ENCODE measurements at places on chromosomes 11 and 22.

GRCh38 chr22:46844606-46845210 is 82.3 kb downstream of the TBC1D22A start:
- DNase-seq: no peak

- DNase-seq: no peak
These were observed 7.2 kb upstream of the CYTH4 start for GRCh38 chr22:37275134-37275533.

DNA sequence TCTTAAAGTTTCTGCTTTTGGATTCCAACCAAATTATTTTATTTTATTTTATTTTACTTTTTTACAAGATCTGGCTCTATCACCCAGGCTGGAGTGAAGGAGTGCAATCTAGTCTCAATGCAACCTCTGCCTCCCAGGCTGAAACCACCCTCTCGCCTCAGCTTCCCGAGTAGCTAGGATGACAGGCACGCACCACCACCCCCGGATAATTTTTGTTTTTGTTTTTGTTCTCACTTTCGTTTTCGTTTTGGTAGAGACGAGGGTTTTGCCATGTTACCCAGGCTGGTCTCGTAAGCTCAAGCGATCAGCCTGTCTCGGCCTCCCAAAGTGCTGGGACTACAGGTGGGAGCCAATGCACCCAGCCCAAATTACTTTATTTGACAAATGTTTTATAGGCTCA is 219.8 kb downstream of the ETS1 start:
- DNase-seq: peak; percentile 28

DNA sequence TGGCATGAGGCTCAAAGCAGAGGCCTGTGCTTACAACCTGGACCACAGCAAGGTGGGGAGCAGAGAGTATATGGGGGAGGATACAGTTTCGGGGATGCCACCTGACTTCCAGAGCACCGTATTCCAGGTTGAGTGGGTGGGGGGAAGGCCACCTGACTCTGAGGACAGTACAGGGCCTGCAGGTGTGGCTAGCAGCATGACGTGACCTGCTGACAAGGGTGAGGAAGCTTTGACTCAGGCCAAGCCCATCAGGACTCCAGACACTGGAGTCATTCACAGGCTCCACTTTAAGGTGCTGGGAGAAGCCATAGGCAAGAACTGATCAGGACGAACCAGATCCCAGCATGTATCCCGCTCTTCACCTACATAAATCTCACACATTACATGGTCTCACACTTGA is 34.6 kb upstream of the CRTAM start:
- DNase-seq: no peak

- no peak for DNase-seq
These were observed 76.4 kb downstream of the KCNQ1 start for GRCh38 chr11:2521081-2521732.

DNA sequence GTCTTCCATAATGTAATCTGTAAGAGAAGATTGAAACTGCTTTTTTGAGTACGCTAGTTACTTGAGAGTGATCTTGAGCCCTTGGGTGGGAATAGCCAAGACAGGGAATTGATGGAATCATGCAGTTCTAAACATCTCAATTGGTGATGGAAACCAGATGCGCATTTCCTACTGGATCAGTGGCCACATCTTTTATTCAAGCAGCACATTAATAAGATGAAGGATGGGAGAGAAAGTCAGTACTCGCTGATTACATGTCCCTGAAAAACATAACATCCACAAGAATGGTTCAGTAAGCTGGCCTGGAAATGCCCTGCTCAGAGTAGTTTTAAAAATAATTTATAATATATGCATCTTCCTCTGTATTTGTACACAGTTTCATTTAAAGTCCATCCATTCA is 833.8 kb downstream of the JRKL start:
- no peak for DNase-seq

GRCh38 chr11:86948733-86949132 is 6.5 kb downstream of the FZD4 start:
- DNase-seq: no peak

DNA sequence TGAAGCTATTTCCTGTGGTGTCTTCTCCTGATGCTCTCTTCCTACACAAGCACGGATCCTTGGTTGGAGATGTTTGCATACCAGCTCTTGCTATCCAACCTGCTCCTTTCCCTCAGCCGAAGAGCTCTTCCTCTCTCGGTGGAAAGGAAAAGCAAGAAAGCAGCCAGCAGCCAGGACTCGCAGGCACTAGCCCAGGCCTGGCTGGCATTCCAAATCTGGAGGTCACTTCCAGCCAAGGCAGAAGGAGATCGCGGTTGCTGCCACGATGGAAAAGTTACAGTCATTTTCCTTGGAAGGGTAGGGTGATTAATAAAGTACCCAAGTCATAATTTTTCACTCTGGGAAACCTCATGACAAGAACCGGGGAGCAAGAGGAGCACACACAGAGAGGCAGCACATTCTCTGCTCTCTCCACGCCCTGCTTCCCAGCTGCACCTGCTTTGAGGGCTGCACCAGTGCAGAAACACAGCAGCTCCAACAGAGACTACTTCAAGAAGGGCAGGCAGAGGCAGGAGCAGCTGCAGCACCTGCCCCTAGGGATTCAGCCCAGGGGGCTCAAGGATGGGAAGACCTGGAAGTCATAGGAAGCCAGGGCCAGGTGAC is 399.3 kb downstream of the CADM1 start:
- no peak for DNase-seq

GRCh38 chr11:11543656-11544055 is 78.1 kb downstream of the GALNT18 start:
- DNase-seq: no peak

DNA sequence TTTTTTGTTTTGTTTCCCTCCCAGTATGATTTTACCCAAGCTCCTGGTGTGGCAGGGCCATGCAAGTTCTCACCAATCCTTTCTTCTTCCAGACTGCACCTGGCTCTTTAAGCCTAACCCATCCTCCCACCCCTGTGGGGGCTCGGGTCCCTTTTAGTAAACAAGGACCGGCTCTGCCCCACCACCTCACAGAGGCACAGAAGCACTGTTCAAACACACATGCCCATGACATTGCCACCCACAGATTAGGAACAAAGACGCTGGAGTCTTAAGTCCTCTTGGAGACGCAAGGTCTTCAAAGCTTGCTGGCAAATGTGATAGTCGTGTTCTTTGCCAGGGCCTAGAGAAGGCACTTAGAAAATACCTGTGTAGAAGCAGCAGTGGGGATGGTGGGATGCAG is 18.9 kb downstream of the UQCR10 start:
- DNase-seq: no peak

DNA sequence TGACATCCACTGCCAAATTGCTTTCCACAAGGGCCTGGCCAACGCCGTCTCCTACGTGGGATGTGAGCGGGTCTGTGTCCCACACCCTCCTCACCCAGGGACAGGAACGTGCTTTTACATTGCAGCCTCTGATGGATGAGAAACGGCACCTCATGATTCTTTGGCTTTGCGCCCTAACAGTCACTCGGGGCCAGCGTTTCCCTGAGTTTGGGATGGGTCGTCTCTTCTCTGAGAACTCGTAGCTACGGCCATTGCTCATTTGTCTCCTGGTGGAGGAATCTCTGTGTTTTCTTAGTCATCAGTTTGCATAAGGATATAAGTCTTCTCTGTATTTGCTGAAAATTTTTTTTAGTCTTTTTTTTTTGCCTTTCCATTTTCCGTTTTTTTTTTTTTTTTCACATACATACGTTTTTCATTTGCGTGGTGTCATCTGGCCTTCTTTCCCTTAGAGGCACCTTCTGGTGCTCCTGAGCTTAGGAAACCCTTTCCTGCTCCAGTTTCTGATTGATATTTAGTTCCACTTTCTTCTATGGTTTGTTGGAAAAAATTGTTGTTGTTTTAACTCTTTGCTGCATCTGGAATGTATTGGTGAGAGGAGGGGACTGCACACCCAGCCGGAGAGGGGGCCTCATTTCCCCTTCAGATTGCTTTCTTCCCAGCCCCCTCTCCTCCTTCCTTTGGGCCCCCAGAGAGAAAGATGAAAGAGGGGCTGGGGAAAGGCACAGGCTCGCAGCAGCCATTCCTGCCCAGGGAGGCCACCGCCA is 12.0 kb downstream of the TNNT3 start:
- no peak for DNase-seq

DNA sequence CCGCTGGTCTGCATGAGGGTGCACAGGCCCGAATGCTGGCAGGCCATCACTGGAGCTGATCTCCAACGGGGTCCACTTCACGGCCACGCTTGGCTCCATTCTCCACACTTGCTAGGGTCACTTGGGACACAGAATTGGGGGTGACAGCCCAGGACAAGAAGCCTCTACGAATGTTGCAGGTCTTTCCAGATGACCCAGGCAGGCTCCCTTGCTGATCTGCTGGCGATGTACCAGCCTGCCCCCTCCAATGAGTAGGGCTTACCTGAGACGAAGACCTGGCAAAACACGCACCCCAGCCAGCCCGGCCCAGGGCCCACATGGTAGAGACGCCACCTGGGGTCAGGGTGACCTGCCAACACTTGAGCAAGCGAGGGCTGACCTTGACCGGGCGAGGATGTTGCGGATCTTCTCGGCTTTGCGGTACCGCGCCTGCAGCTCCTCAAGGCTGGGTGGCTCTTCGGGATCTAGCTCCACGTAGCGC is 44.9 kb downstream of the C11orf58 start:
- no peak for DNase-seq

GRCh38 chr11:44911029-44911814 is 39.5 kb downstream of the TP53I11 start:
- DNase-seq: peak; percentile 81

- no peak for DNase-seq
These were observed 87.2 kb downstream of the LARGE2 start for GRCh38 chr11:46009647-46010046.

GRCh38 chr11:26993965-26994457 is at the start of gene FIBIN:
Gene FIBIN, plus strand, starts transcription at chr11:26994112. Its CDS starts 415 bp downstream, at chr11:26994527.
- DNase-seq: no peak

DNA sequence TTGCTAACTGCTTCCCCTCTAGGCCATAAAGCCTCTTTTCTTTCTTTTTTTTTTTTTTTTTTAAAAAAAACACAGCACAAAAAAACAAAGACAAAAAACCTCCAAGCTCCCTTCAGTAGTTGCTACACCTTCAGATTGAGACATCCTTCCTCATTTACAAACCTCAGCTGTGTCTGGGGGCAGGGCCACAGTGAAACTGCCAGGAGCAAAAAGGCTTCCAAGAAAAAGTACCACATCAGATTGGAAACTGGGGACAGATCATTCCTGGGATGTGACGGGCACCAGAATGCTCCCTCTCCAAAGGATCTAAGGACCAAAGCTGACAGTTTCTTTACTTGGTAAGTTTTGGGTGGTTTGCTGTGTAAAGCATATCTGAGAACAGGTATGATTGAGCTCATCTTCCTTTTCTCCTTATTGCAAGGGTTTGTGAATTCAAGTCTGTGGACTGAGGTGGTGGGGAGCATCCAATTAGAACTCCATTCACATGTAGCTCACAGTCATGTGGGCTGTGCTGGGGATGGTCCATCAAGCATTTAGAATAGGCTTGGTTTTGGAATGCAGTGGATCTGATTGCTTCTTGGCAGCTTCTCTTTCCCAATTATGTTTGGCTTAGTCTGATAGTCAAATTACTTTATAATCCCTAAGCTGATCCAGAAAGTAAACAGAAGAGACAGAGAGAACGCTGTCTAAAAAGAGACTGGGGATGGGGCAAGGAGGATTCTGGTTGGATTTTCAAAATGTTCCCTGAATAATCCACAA is 705 bp downstream of the BBOX1 start:
- DNase-seq: no peak

DNA sequence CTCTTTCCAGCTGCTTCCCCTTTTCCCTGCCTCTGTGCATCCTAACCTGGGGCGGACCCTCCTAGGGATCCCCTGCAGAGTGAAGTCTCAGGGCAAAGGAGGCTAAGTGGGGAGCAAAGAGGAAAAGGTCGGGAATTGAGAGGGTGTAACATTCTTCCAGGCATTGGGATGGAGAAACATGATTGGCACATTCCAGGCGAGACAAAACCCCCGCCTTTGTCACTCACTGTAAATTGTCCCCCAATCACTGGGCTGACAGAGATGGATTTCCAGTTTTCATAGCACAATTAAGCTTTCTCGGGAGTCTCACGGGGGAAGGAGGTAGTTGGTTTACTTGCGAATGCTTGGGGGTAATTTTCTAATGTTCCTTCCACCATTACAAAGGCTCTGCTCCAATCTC is 74.9 kb downstream of the MIAT start:
- DNase-seq: no peak

DNA sequence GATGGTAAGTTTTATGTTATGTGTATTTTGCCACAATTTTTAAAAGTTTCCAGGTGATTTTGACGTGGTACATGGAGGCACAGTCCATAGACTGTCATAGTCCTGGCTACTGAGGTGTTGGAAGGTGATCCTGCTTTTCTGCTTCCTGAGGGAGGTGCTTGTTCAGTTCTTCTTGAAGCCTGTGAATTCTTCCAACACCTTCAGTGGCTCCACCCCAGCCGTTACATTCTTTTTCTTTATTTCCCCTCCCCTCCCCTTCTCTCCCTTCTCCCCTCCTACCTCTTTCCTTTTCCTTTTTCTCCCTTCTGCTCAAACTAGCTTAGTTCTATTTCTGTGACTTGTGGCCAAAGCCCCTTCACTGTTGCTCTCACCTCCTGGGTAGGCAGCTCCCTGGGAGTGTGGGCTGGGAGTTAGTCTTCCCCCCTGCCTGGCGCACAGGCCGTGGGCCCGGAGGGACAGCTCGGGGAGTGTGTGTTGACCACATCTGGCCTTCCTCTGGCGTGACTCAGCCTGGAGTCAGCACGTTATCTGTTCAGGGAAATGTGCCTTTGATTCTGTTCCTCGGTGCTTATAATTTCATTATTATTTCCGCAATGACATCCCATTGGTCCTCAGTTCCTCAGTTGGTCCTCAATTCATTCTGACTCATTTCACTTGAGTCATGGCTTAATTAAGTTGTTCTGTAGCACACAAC is 566.2 kb downstream of the TBC1D22A start:
- no peak for DNase-seq

GRCh38 chr11:16347928-16348685 is 8.2 kb downstream of the SOX6 start:
- no peak for DNase-seq

DNA sequence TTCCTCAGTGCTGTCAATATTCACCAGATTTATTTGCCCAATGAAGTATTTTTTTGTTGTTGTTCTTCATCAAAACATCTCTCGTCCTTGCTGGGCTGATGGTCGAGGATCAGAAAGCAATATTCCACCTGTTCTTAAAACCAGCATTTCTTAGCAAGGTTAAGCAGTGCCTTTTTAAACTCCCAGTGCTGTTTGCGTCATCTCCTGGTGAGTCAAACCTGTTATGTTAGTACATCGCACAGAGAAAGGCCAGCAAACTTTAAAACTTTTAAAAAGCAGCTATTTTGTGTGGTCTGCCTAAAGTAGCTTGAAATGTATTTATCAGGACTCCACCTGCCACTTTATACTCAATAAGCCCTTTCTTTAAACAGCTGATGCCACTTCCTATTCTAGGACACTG is 802.0 kb downstream of the KCNA4 start:
- DNase-seq: no peak

- no peak for DNase-seq
These were observed 33.0 kb downstream of the GNB1L start for GRCh38 chr22:19821523-19822300.

DNA sequence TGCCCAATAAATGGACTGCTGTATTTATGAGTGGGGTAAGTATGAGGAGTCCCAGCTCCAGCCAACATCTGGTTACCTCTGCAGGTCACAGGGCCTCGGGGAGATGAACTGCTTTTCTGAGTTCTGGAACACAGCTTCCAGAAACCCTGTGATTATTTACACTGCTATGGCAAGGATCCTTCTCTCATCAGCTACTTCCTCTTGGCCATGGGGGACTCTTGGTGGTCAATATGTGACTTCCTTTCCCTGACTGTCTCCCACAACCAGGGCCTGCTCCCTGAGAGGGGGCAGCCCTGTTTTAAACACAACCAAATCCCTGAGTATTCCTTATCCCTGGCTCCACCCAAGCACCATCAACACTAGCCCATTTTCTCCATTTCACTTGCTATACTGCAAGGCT is 10.0 kb downstream of the RHOG start:
- no peak for DNase-seq

Data from stimulated activated CD4-positive, alpha-beta T cell treated with anti-CD3 and anti-CD28 coated beads, Interleukin-1b, Interleukin-23, amount 100 ng/mL, for 48 hours (primary cell).